ENCODE measurements at places on chromosomes 5 and 9.

DNA sequence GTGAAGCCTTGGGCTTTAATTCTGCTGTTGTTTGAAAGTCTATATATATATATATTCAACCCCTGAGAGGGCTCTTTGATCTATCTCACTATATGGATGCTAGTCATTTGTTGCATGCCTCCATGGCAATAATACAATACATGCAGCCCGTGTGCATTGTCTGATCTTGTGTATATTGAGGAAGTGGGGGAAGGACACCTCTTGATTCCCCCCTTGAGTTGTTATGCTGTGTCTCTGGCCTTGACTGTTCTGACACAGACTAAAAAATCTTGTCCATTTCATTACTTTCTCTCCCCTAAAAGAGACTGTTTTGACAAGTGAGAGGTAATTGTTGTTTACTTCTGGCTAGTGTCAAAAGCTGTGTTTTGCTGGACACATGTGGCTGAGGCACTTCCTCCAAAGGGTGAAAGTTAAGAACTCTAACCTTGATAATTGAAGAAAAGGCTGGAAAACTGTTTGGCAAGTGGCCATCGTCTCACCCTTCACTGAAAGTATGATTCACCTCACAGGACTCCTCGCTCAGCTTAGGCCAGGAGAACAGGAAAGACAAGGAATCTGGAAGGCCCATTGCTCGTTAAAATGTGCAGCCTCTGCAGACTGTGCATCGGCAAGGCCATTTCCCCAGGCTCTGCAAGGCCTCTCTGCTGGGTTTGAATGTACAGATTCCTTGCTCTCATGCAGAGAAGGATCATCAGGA lies 304.0 kb downstream of the PRELID2 start:
- no peak for DNase-seq

GRCh38 chr5:75681125-75681830 lies 36.0 kb downstream of the POC5 start:
- peak; percentile 17 for DNase-seq

- DNase-seq: no peak
Observed at GRCh38 chr5:150488519-150489359, 19.2 kb upstream of the NDST1 start.

GRCh38 chr5:31048282-31049270 lies 144.9 kb upstream of the CDH6 start:
- DNase-seq: no peak

DNA sequence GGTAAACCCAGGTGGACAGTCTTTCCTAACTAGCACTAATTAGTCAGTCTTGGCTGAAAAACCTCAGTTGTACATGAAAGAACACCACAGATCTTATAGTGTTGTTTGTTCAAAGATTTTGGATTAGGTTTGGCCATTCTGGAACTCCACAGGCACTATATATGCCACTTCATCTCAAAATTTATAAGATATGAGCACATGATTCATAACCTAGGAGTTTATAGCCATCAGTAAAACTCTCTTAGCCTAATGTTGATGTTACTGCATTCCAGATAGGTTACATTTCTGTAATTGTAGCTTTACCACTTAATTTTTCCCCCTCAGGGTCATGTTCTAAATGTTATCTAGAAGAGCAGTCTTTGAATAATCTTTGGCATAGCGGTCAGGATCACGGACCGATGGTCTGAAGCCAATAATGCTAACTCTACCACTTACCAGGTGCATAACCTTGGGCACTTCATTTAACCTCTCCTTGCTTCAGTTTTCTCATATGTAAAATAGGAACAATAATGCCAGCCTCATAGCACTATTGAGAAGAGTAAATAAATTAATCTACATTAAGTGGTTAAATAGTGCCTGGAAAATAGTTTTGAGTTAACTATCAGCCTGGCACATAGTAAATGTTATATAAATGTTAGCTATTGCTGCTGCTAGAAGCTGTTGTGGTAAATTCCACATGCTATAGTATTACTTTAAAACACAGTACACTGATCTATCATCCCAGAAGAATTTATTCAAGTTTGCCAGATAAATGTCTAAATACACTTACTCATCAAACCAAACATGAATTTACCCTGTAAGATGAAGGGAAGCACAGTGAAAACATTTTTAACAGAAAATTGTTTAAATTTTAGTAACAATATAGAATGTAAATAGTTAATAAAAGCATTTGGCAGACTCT lies 743.9 kb downstream of the NR2F1-AS1 start:
- no peak for DNase-seq

DNA sequence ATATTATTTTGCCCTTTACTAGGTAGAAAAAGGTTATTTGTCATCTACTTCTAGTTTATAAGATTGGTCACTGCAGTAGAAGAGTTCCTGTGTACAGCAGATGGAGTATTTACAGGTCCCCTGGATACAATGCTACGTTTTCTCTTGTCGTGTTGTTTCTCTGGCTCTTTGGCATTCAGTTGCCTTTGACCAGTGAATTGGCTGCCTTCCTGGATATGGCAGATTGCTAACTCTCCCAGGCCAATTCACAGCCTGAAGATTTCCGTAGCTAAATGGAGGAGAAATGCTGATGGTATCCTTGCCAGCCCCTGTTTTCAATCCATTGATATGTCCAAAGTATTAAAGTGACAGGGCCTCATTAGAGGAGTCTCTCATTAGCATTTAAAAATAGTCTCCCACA lies 32.5 kb upstream of the GNAQ start:
- no peak for DNase-seq

- DNase-seq: no peak
Observed at GRCh38 chr5:42991404-42992087, 48.6 kb downstream of the ANXA2R start.

GRCh38 chr9:36218011-36218410 lies 27.3 kb downstream of the CLTA start:
- DNase-seq: no peak

GRCh38 chr5:153480401-153480800 lies 10.1 kb upstream of the GRIA1 start:
- no peak for DNase-seq

- peak; percentile 50 for DNase-seq
Observed at GRCh38 chr5:43305948-43306565, 7.2 kb downstream of the HMGCS1 start.

Measured in NCI-H2029 treated with DMSO at 0.1 percent for 48 hours (cell line).